ENCODE measurements at places on chromosomes 4 and X. TPM values are rescaled to one million over a fixed set of nuclear protein-coding genes. Genes with fewer than 3 reads are reported as not detected.

DNA sequence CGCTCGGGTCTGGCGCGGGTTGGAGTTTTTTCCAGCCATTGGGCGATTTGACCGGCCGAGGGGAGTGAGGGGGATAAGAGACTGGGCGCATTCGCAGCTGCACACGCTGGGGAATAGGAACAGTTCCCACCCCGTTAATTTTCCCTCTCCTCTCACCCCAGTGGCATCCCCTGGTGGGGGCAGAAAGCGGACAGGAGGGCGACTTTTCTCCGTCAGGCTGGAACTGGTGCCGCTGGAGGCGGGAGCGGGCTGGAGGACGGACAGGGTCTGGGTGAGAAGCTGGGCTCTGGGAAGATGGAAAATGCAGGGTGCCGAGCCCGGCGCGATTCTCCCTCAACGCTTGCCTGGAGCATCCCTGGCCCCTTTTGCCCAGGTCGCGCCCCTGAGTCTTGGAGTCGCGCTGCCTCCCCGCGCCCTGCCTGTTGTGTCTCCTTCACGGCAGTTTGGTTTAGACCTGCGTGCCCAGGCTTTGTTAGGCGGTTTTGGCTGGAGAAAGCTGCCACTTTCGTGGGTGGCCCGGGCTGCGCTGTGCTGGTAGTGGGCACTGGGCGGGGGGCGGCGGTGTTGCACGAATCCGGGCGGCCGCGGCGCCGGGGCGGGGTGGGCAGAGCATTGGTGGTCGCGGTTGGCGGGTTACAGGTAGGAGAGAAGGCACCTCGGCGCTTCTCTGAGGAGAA, 2.0 kb downstream of the ADGRL3 start:
- no peaks in the 10 kb centered on the region for H3K4me1 ChIP-seq
- H3K36me3 ChIP-seq, result no peaks in the 10 kb centered on the region
- peak; percentile 14 for DNase-seq
- H3K27ac ChIP-seq, result peak overlapping the region; percentile 28

GRCh38 chr4:41385481-41385880, 128.8 kb downstream of the UCHL1 start:
- H3K27ac ChIP-seq, result no peak overlapping the region
- H3K4me1 ChIP-seq, result no peaks in the 10 kb centered on the region
- H3K27me3 ChIP-seq, result no peaks in the 10 kb centered on the region
- H3K4me3 ChIP-seq, result no peak overlapping the region
- no peak for DNase-seq

- no peak overlapping the region for H3K4me3 ChIP-seq
- no peaks in the 10 kb centered on the region for H3K27me3 ChIP-seq
- H3K4me1 ChIP-seq, result no peaks in the 10 kb centered on the region
- no peaks in the 10 kb centered on the region for H3K36me3 ChIP-seq
- no peak for DNase-seq
These were observed 180.8 kb downstream of the VEGFC start for GRCh38 chr4:176611951-176612350.

GRCh38 chrX:17475449-17476217, 100.6 kb downstream of the NHS start:
- no peaks in the 10 kb centered on the region for H3K27me3 ChIP-seq
- no peak for DNase-seq

GRCh38 chr4:4901877-4902276, 42.4 kb downstream of the MSX1 start:
- H3K4me3 ChIP-seq, result no peak overlapping the region
- H3K27ac ChIP-seq, result no peak overlapping the region

- no peak for DNase-seq
- H3K27ac ChIP-seq, result no peak overlapping the region
- H3K27me3 ChIP-seq, result no peaks in the 10 kb centered on the region
- H3K4me1 ChIP-seq, result no peaks in the 10 kb centered on the region
- H3K4me3 ChIP-seq, result no peak overlapping the region
These were observed 71.9 kb upstream of the MAGEB10 start for GRCh38 chrX:27735914-27736313.

- H3K27me3 ChIP-seq, result no peaks in the 10 kb centered on the region
- no peak overlapping the region for H3K4me3 ChIP-seq
- no peaks in the 10 kb centered on the region for H3K36me3 ChIP-seq
- no peak for DNase-seq
These were observed 20.6 kb upstream of the CT55 start for GRCh38 chrX:135191838-135192237.

DNA sequence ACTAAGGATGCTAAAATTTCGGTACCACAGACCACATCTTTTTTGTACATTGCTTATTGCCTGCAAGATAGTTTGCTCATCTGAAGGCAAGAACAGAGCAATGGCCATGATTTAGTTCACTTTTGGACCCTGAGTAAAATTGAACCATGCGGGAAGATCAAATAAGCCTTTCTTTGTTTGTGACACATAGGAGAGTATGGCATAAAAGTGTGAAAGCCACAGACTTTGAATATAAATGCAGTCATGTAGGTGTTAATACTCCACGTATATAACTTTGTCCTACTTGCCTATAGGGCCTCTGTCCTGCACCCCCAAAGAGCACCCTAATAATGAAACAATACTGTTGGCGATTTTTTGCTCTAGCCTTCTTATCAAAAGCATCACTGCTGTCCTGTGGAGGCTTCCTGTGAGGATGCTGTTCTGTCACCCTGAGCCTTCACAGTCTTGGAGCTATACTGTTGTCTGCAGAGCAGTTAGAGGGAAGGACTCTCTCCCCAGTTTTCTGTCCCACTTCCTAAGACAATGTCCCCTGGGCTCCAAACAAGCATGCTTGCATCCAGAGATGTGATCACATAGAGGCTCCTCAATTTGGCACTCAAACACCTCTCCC, 10.2 kb upstream of the CXCL13 start:
- H3K4me1 ChIP-seq, result no peaks in the 10 kb centered on the region
- no peaks in the 10 kb centered on the region for H3K36me3 ChIP-seq
- no peak overlapping the region for H3K27ac ChIP-seq
- H3K4me3 ChIP-seq, result no peak overlapping the region
- H3K27me3 ChIP-seq, result no peaks in the 10 kb centered on the region

GRCh38 chr4:155975511-155975910, 21.8 kb upstream of the CTSO start:
- no peak overlapping the region for H3K4me3 ChIP-seq
- DNase-seq, result no peak
- H3K36me3 ChIP-seq, result no peaks in the 10 kb centered on the region
- no peak overlapping the region for H3K27ac ChIP-seq
- H3K4me1 ChIP-seq, result no peaks in the 10 kb centered on the region

- H3K36me3 ChIP-seq, result no peaks in the 10 kb centered on the region
- no peak overlapping the region for H3K4me3 ChIP-seq
- no peak overlapping the region for H3K27ac ChIP-seq
- no peaks in the 10 kb centered on the region for H3K27me3 ChIP-seq
These were observed 1724.0 kb downstream of the RPA4 start for GRCh38 chrX:98607739-98608138.

GRCh38 chrX:84153538-84153937, 34.5 kb downstream of the RPS6KA6 start:
- no peak for DNase-seq
- H3K4me3 ChIP-seq, result no peak overlapping the region
- no peaks in the 10 kb centered on the region for H3K27me3 ChIP-seq
- no peaks in the 10 kb centered on the region for H3K4me1 ChIP-seq
- no peak overlapping the region for H3K27ac ChIP-seq

GRCh38 chr4:23888421-23889319, 1.2 kb downstream of the PPARGC1A start:
- H3K4me3 ChIP-seq, result peak overlapping the region; percentile 65
- peak overlapping the region; percentile 53 for H3K27ac ChIP-seq
- no peaks in the 10 kb centered on the region for H3K27me3 ChIP-seq
- peak; percentile 89 for DNase-seq

GRCh38 chr4:147779451-147779850, 47.6 kb downstream of the ARHGAP10 start:
- no peak overlapping the region for H3K27ac ChIP-seq
- H3K4me3 ChIP-seq, result no peak overlapping the region
- H3K4me1 ChIP-seq, result peaks cover 12% of the 10 kb centered on the region
- H3K36me3 ChIP-seq, result no peaks in the 10 kb centered on the region
- no peaks in the 10 kb centered on the region for H3K27me3 ChIP-seq
- no peak for DNase-seq

- no peak overlapping the region for H3K27ac ChIP-seq
- no peaks in the 10 kb centered on the region for H3K27me3 ChIP-seq
- peak overlapping the region; percentile 98 for H3K4me3 ChIP-seq
- no peak for DNase-seq
These were observed 1.4 kb downstream of the PCGF3 start for GRCh38 chr4:706834-707598.

DNA sequence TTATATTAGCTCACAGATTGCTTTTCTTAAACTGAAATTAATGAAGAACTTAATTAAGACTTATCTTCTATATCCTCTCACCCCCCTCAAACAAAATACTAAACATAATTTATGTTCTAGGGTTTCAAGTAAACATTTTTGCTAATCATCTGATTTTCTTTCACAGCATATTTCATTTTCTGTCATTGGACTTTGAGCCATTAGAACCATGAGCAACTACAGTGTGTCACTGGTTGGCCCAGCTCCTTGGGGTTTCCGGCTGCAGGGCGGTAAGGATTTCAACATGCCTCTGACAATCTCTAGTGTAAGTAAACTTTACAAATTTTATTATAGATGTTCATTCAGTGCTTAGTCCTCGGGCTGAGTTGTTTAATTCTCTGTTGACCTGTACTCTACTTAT, 3.3 kb downstream of the PDLIM5 start:
- peaks cover 7% of the 10 kb centered on the region for H3K36me3 ChIP-seq
- no peak overlapping the region for H3K4me3 ChIP-seq
- H3K27ac ChIP-seq, result no peak overlapping the region
- no peaks in the 10 kb centered on the region for H3K27me3 ChIP-seq
- DNase-seq, result peak; percentile 85

DNA sequence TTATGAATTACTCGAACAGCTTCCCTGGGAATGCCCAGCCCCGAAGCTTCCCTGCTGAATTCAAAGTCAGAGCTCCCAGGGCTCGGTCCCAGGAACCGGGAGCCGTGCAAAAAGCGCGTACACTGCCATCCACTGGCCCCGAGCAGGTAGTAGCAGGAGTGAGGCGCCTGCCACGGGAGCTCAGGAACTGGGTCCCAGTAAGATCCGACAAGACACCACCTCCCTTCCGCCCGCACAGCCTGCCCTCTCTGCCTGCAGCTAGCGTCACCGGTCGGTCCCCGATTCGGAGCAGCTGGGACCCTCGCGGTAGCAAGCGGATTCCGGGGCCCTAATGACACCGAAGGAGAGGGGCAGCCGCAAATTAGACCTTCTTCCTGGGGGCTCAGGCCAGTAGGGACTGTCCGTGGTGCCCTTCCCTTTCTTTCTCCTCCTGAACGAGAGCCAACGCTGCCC, 1.2 kb downstream of the CORIN start:
- H3K27ac ChIP-seq, result no peak overlapping the region
- H3K27me3 ChIP-seq, result no peaks in the 10 kb centered on the region
- no peaks in the 10 kb centered on the region for H3K36me3 ChIP-seq
- H3K4me3 ChIP-seq, result no peak overlapping the region

DNA sequence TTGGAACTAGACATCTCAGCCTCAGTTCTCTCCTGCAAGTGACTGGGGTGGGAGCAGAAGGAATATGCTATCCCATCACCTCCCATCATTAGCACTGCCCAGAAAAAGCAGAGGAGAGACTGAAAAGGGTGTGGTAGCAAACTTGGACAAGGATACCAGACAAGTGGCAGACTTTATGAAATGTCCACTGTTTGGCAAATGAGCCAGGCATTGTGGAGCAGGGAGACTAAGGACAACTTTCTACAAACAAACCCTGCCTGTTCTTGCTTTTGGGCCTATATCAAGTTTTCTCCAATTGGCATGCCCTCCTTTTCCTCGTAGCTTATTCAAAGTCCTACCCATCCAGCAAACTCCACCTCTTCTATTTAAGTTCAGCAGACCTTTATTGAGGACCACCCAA, 41.6 kb downstream of the ZCCHC12 start:
- H3K27me3 ChIP-seq, result no peaks in the 10 kb centered on the region
- no peak overlapping the region for H3K4me3 ChIP-seq
- no peak for DNase-seq

GRCh38 chr4:38623260-38623659, 40.7 kb upstream of the KLF3 start:
- H3K4me1 ChIP-seq, result no peaks in the 10 kb centered on the region
- H3K27me3 ChIP-seq, result no peaks in the 10 kb centered on the region
- no peaks in the 10 kb centered on the region for H3K36me3 ChIP-seq
- H3K4me3 ChIP-seq, result no peak overlapping the region
- DNase-seq, result no peak
- H3K27ac ChIP-seq, result no peak overlapping the region

DNA sequence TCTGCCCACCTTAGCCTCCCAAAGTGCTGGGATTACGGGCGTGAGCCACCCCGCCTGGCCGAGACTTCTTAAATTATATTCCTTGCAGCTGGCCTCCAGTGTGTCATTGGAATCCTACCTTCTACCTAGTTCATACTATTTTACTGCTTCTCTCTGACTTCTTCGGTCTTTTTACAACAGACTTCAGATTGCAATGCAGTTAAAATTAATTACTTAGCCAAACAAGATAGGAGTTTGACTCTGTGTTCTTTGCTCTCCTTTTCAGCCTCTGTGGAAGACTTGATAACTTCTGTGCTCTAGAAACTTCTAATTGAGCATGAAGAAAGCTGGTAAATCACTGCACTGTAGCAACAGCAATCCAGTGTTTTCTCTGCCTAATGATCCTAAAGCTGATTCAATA, 199.5 kb downstream of the GASK1B start:
- H3K27me3 ChIP-seq, result no peaks in the 10 kb centered on the region
- peak; percentile 11 for DNase-seq
- no peak overlapping the region for H3K27ac ChIP-seq
- H3K4me1 ChIP-seq, result no peaks in the 10 kb centered on the region

DNA sequence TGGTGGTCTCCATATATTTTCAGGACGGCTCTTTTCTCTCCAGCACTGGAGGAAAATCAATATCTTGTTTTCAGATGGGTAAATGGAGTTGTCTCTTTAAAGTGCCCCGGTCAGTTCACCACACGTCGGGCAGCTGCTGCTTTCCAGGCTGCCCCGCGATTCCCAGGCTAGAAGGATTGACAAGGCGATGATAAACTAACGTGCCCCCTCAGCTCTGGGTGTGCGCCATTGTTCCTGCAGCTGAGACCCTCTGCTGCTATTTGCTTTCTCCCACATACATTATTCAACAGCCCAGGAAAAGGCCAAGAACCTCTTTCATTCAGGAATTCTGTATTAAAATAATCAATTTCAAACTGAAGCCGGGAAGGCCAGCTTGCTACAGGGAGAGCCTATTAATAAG, 254.5 kb downstream of the SOX3 start:
- no peak overlapping the region for H3K27ac ChIP-seq
- H3K27me3 ChIP-seq, result no peaks in the 10 kb centered on the region
- H3K4me3 ChIP-seq, result no peak overlapping the region
- no peaks in the 10 kb centered on the region for H3K36me3 ChIP-seq
- no peak for DNase-seq
- H3K4me1 ChIP-seq, result no peaks in the 10 kb centered on the region

- no peak for DNase-seq
- H3K4me3 ChIP-seq, result no peak overlapping the region
- H3K27ac ChIP-seq, result no peak overlapping the region
These were observed 37.4 kb upstream of the IL1RAPL1 start for GRCh38 chrX:28549838-28550237.

GRCh38 chr4:153832720-153833287, 43.9 kb upstream of the SFRP2 start:
- H3K27ac ChIP-seq, result no peak overlapping the region
- H3K4me1 ChIP-seq, result no peaks in the 10 kb centered on the region
- no peaks in the 10 kb centered on the region for H3K27me3 ChIP-seq
- H3K4me3 ChIP-seq, result no peak overlapping the region

Gene GLOD5
- 56.1 TPM for polyA plus RNA-seq

Gene CDX4
- polyA plus RNA-seq, result not detected

Gene CT83
- not detected for polyA plus RNA-seq

Gene PRDM5
- 0.22 TPM for polyA plus RNA-seq

Gene HMX1
- polyA plus RNA-seq, result not detected

Gene GTPBP6
- polyA plus RNA-seq, result 41.6 TPM

Gene LAS1L
- 26.3 TPM for polyA plus RNA-seq

Gene CXorf49
- not detected for polyA plus RNA-seq

Gene VCX2
- not detected for polyA plus RNA-seq

Gene IL1RAPL1
- 0.27 TPM for polyA plus RNA-seq
